ENCODE measurements at places on chromosomes 2 and 18.

DNA sequence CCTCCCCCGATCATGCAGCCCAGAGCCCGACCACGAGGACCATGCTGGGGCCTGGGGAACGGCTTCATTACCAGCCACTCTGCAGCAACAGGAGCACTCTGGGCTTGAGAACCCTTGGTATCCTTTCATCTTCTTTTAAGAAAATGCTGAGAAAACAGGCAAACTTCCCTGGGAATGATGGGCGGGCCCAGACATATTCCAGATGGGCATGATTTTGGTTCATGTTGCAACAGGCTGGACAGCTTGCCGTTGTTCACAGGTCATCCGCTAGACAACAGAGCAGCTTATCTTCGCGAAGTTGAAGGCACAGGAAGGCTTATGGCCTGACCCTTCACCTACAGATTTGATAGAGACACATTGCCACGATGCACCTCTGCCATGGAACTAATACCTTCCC, 121.0 kb downstream of the KLHL29 start:
- DNase-seq, result no peak

DNA sequence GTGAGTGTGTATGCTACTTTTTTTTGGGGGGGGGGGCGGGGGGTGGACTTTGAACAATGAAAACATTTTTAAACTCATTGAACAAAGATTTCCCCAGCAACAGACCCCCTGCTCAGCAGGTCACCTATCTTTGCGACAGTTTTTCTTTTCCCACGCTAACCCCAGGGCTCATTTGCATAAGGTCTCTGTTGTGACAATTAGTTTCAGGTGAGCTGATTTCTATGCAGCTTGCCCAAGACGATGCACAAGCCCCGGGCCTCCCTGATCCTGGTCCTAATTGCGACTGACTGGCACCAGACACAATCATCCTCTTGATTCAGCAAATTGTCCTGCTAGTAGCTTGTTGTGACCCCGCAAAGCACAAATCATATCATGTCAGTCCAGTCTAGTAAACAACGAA, 40.3 kb downstream of the ZEB2 start:
- peak; percentile 66 for DNase-seq

GRCh38 chr2:45765007-45765727, 113.7 kb downstream of the PRKCE start:
- no peak for DNase-seq

- DNase-seq, result no peak
Observed at GRCh38 chr2:15691586-15692310, 100.1 kb downstream of the DDX1 start.

DNA sequence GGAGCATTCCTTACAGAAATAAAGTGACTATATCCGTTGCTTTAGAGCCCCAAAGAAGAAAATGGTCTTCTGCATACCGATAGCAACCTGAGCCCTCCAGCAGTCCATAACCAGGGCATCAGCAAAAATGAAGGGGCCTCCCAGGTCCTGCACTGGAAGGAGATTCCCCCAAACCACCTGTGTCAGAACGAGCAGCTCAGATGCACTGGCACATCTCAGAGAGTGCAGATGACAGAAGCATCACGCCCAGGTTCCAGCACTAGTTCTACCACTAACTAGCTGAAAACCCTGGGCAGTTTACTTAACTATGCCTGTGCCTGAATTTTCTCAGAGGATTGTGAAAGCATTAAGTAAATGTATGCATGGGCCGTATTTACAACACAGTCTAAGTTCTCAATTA, 466.7 kb upstream of the MYT1L start:
- DNase-seq, result no peak

DNA sequence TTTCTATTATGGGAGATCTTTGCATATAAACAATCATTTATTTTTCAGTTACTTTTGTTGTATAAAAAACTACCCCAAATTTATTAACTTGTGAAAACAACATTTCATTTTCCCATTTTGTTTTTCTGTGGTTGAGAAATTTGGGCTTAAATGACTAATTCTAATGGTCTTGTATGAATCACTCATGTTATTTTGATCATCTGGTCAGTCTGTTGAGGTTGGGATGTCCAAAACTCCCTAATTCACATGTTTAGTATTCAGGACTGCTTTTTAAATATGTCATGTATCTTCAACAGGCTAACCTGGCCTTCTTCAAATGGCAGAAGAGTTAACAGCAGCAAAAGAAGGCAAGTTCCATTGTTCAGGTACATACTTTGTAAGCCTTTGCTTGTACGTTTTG, 788.1 kb downstream of the TRIB2 start:
- DNase-seq, result no peak

Data from NCI-H1048 (cell line).